Activated T-helper 1 cell treated with anti-CD3 and anti-CD28 coated beads, Interleukin-12 subunit alpha, Interleukin-12 subunit beta, Interleukin-2, Interleukin-4 antibody, amounts not matched to agents 30 ng/mL and 10 ng/mL and 1 ng/mL, durations not matched to agents 14 hours and 24 hours and 36 hours (primary cell): ENCODE measurements at places on chromosomes 12 and 14.

GRCh38 chr12:100959481-100959880 is 164.9 kb downstream of the ANO4 start:
- no peak for DNase-seq

DNA sequence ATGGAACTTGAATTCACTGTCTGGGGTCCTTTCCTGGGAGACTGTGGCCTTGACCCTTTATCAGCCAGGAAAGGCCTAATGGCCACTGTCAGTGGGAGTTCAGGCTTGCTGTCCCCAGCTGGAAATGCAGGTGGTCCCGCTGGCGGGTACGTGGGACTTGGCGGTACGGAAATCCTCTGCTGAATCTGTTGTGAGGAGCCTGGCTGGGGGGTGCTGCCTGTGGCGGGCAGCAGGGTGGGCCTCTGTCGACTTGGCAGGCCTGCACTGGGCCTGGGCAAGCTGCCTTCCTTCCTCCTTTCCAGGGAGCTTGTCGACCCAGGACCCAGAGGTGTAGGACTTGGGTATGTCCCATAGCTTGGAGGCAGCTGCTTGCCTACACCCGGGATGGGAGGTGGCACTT is 26.3 kb downstream of the ZFYVE21 start:
- DNase-seq = no peak

GRCh38 chr12:56749359-56749758 is 2.8 kb downstream of the PRIM1 start:
- no peak for DNase-seq

DNA sequence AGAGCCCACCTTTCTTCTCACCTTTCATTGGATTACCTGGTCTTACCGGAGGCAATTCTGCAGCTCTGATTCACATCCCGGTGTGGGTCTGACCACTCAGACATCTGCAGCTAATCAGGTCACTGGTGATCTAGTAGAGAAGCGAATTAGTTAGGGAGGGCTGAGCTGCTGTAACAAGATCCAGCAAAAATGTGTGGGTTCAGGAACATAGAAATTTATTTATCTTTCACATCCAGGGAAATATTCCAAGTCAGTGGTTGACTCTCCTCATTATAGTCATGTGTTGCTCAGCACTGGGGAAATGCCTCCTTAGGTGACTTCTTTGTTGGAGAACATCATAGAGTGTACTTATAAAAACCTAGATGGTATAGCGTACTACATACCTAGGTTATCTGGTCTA is 218.7 kb upstream of the PELI2 start:
- DNase-seq = no peak

DNA sequence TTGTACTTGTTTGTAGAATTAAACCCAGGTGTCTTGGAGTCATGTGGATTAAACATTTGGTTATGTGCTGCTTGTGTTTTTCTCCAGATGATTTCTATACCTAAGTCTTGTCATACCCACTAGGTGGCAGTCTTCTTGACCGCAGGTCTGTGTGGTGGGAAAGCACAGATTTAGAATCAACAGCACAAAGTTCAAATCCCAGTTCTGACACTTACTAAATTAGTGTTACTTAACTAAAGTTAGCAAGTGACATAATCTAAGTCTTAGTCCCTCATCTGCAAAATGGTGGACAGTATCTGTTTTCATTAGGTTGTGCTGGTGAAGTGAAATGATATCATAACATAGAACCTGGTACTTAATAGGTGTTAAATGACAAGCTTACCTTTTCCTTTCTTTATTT is 151.0 kb upstream of the ARHGAP5 start:
- no peak for DNase-seq

GRCh38 chr12:80710727-80711449 is 3.5 kb downstream of the MYF6 start:
- no peak for DNase-seq

GRCh38 chr12:110182281-110182680 is 58.1 kb downstream of the IFT81 start:
- no peak for DNase-seq

DNA sequence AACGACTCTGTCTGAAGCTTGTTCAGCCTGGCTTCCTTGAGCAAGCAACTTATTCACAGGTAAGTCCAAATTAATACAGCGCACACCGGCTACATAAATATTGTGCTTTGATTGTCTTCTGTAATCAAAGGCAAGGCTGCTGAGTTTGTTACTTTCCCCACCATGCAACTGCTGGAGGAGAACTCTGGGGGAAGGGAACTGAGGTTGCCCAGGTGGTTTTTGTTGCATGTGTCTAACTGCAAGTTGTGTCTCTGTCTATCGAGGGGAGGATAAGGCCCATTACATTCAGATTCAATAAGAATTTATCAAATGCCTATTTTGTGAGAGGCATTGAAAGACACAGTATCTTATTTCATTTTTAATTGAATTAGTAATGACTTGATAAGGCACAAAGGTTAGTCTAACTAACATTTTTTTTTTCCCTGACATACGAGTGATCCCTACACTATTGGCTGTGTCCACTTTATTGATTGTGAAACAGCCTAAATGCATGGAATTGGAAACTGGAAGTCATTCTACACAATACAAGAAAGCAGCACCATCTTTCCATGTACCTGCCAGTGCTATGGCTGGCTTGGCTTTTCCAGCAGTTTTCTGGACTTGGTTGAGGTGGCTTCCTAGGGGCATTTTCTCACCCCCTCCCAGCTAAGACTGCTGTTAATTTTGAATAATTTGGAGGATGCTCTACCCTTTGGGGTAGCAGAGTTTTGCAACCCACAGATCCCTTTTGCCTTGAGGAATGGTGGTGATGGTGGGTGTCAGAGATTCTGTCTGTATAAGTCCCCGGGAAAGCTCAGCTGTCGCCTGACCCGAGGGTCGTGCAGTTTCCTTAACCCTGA is 951 bp upstream of the CHST11 start:
- DNase-seq = no peak
